Activated T-helper 17 cell treated with anti-CD3 and anti-CD28 coated beads, Interleukin-2, amount 50 U/mL, for 72 hours (primary cell): ENCODE measurements at places on chromosomes 12 and 14. TPM values are rescaled to one million over a fixed set of nuclear protein-coding genes. Genes with fewer than 3 reads are reported as not detected.

GRCh38 chr14:29144621-29145020 is 378.0 kb downstream of the FOXG1 start:
- ATAC-seq, result no peak

DNA sequence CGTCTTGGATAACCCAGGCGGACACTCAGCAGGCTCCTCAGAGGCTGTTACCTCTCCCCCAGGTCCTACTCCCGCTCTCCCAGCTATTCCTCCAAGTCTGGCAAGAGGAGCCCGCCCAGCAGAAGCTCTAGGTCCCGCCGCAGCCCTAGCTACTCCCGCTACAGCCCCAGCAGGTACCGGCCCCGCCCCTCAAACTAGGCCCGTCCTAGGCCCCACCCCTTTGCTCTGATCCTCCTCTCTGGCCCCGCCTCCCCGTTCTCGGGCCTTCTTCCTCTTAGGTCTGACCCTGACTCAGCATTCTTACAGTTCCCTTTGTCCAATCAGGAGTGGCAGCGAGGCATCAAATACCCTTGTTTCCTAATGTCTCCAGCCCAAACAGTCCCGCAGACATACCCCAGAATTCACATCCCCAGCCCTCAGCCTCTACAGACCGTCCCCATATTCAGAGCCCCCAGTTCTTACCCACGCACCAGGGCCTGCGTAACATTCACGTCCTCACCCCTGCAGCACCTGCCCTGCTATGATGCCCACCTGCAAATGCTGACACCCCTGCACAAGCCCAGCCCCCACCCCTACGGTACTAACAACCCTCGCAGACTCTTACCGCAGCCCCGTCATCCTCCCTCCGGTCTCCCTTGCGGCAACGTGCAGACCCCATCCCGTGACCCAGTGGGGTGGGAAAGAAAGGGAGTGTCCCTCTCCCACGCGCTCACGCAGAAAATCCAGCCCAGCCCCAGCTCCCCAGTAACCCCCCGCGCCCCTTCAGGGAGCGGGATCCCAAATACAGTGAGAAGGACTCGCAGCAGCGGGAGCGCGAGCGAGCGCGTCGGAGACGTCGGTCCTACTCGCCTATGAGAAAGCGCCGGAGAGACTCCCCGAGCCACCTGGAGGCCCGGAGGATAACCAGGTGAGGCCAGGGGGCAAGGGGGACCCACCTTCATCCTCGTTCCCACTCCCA is 25.0 kb upstream of the HSPB8 start:
- ATAC-seq, result peak; percentile 32

GRCh38 chr12:131229426-131230339 is 276.0 kb downstream of the ADGRD1 start:
- no peak for ATAC-seq

- ATAC-seq, result no peak
These were observed 59.6 kb upstream of the NCOR2 start for GRCh38 chr12:124626971-124627411.

DNA sequence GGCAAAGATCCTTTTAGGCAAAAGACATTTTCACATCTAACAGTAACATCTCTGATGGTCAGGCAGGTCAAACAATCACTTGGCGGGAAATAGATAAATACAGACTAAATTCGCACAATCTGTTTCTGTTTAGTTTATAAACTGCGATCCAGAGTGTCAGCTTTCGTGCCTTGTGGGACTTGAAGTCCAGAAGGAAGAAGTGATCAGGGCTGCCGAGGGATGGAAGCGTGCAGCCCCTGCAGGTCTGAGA is 245 bp upstream of the BRMS1L start:
- no peak for ATAC-seq

GRCh38 chr12:54442961-54443360 is 23.9 kb upstream of the ITGA5 start:
- ATAC-seq, result no peak

DNA sequence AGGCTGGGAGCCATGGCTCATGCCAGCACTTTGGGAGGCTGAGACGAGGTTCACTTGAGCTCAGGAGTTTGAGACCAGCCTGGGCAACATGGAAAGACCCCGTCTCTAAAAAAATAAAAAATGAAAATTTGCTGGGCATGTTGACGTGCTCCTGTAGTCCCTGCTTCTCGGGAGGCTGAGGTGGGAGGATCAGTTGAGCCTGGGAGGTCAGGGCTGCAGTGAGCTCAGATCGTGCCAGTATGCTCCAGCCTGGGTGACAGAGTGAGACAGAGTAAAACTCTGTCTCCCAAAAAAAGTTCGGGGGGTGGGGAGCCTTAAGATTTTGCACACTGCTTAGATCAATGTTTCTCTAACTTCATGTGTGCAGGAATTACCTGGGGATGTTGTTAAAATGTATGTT is 30.9 kb downstream of the ATP2A2 start:
- no peak for ATAC-seq

GRCh38 chr12:130961921-130962451 is 8.3 kb downstream of the ADGRD1 start:
- no peak for ATAC-seq

- ATAC-seq, result peak; percentile 82
These were observed 148.9 kb downstream of the PPM1H start for GRCh38 chr12:62785941-62786559.

DNA sequence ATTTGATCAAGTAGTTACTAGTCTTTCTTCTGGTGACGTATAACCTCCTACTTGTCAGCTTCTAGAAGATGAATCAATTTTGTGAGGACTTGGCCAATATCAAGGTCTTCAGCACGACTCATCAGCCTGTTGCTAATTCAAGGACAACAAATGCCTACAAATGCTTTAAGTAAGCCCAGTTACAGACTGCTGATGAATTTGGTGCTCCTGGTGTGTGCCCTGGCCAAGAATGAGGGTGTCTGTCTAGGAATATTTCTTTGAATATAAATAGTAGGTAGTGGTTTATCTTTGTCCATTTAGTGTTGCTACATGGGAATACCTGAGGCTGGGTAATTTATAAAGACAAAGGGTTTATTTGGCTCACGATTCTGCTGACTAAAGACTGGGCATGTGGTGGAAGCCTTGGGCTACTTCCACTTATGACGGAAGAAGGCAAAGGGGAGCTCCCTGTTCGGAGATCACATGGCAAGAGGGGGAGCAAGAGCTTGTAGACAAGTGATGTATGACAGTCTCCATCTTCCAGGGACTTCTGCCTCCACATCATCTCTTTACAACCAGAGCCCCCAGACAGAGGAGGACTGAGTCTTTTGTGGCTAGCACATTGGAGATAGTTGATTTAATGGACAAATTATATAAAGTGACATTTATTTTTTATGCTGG is 180.2 kb downstream of the CRADD start:
- ATAC-seq, result peak; percentile 37

DNA sequence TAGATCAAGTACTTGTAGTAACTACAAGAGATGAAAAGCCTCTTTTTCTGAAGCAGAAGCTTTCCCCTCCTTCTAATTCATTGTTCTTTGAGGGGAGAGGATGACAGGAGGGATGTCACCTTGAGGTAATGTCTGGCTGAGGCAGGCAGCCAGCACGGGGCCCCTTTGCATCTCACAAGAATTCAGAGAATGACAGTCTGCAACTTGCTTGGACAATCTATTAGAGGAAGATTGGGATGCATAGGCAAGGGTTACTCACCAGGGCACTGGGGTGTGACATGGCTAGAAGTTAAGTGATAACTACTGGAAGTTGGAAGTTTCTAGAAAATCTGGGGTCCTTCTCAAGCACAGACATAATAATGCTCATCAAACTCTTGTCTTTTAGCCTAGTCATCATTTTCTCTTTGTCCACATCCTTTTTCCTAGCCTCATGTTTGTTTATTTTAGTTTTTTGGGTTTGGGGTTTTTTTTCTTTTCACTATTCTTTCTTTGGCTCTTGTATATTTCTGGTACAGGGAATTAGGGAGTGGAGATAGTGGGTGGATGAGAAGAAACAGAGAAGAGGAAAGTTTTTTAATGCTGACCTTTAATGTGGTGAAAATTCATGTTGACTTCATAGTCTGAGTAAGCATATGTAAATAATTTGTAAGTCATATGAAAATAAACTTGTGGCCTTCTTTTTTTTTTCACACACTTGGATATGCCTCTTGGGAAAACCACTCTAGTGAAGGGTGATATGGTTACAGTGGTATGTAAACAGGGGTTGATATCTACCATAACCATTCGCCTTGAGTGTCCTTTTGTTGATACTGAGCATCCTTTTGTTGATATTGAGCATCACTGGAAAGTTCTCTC is 55.1 kb downstream of the TTLL5 start:
- no peak for ATAC-seq

GRCh38 chr12:42946871-42947381 is 357.4 kb upstream of the PRICKLE1 start:
- no peak for ATAC-seq

DNA sequence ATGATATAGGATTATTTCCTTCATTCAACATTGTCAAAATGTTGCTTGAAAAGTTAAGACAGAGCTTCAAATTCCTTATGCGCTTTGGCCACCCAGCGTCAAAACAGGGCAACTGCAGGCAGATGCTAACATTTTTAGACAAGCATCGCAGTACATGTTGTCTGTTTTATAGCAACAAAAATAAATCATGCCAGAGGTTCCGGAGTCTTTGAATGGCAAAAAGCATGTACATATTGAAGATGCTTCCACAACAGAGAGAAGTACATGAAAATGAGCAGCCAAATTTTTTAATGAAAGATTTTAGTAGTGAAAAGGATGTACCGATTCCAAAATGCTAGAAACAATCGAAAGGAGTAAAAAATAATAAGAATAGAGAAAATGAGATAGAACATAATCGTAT is 49.8 kb upstream of the USP15 start:
- ATAC-seq, result no peak

GRCh38 chr14:100076606-100077005 is 11.4 kb downstream of the EVL start:
- no peak for ATAC-seq

GRCh38 chr12:49568442-49569162 is 660 bp upstream of the MCRS1 start:
- ATAC-seq, result peak; percentile 33

DNA sequence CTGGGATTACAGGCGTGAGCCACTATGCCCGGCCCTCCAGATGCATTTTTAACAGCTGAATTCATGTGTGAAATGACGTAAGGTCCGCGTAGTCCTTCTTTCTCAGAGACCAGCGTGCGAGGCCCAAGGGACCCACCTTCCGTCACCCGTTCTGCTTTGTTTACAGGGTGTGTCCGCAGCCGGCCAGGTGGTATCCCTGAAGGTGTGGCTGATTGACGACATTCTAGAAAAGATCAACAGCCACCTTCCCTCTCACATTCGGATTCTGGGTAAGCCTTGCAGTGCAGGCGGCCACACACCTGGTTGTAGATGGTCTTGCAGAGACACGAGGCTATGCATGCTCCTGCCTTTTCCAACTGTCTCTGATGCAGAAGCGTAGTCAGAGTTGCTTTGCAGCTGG is 9.9 kb downstream of the PUS1 start:
- no peak for ATAC-seq

DNA sequence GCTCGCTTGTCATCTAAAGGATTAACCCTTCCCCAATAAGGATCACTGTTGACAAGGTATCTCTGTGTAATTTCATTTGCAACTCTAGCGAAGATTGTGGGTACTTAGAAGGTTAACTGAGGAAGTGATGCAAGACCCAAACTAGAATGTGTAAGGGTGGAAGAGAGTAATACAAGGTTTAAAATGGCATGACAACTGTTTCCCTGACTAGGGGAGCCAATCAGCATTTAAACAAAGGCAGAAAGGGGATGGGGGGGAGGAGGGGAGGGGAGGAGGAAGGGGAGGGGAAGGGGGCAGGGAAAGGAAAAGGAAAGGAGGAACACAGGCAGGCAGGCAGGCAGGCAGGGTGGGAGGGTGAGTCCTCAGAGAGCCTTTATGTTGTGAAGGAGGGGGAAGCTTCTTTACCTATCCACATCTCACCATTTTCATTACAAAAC is 31.1 kb downstream of the NRDE2 start:
- no peak for ATAC-seq

DNA sequence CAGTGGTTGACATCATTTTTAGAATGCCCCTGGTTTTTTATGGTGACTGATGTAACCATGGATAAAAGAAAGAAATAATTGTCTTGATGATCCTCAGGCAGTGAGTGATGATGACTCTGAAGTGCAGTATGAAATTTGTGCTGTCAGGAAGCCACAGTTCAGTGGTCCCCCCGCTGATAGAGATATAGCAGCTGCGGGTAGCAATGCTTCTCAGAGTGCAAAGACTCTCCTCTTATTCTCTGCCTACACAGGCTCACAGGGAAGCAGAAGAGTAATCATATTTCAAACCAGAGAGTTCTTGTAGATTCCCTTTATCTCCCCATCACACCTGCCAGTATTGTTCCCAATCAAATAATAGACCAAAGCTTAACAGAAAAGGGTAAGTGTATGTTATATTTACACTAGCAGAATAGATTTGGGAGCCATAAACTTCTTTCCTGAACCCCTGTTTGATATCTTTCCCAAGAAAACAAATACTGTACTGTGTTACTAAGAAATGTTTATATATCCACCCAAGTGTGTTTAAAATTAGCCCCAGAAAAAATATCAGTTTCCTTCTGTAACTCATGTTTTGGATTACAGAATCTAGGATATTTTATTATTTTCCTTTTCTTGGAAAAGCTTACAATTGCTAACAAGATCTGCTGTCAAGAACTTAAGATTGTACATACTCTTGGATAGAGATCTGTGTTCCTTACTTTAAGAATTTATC is 1817.4 kb upstream of the FLRT2 start:
- no peak for ATAC-seq

DNA sequence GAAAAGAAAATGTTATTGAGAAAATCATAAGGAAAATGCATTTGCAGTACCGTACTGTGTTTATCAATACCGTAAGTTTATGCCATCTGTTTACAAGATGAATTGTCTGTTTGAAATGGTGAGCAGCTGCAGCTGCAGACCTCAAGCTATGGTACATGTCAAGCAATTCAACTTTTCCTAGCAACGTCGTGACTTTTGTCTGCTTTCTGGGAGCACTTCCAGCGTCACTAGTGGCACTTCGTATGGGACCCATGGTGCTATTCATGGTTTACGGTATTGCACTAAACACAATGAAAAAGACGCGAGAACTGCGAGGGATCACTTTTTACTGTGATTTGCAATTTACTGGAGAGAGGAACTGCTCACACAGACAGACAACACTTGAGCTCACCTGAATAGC is 160.8 kb downstream of the UNC79 start:
- no peak for ATAC-seq

SMIM41 gene
- total RNA-seq, result not detected

SIX6 gene
- total RNA-seq, result not detected

DIO2 gene
- total RNA-seq, result 0.13 TPM

VRTN gene
- total RNA-seq, result not detected

CAPZA3 gene
- total RNA-seq, result not detected

DAO gene
- not detected for total RNA-seq

KRT6A gene
- not detected for total RNA-seq

RNASE3 gene
- total RNA-seq, result not detected

DPY19L2 gene
- total RNA-seq, result 1.1 TPM

RERGL gene
- total RNA-seq, result not detected

ACVRL1 gene
- not detected for total RNA-seq

CD4 gene
- 261 TPM for total RNA-seq

AVPR1A gene
- total RNA-seq, result not detected

PROX2 gene
- 0.71 TPM for total RNA-seq

SERPINA10 gene
- total RNA-seq, result not detected

LBHD2 gene
- not detected for total RNA-seq
